ENCODE measurements at places on chromosomes 16 and 17.

DNA sequence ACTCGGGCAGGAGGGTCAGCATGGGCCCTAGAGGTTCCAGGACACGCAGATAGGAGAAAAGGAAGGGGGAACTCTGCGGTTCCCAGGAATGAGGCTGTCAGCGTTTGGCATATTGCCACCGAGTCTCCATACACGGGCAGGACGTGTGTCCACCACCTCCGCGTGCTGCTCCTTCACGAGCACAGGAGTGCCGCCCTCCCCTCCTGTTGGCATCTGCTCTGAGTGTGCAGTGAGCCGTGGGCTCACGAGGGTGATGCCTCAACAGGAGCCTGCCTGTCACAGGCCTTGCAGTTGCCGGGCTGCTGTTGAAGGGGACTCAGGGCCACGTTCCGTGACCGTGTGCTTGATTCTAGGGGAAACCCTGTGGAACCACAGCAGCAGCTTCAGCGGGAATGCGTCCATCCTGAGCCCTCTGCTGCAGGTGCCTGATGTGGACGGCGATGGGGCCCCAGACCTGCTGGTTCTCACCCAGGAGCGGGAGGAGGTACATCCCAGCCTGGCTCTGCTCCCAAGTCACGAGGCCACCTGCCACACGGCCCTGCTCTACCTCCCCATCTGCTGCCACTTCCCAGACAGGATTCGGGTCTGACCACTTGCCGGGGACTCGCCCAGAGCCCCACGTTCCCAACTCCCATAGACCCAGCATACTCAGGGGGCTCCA lies 14.6 kb downstream of the RGS11 start:
- no peak for DNase-seq

DNA sequence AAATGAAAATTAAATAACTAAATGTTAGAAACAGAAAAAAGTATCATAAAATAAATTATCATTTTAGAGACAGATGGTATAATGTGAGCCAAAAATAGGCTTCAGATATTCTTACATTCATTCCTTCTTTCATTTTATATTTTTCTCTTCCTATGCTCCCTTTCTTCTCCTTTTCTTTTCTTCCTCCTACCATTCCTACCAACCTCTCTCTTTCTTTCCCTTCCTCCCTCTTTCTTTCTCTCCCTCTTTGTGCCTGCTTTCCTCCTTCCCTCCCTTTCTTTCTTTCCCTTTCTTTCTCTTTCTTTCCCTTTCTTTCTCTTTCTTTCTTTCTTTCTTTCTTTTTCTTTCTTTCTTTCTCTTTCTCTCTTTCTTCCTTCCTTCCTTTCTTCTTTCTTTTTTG lies 275.6 kb upstream of the ELAC2 start:
- DNase-seq, result no peak

DNA sequence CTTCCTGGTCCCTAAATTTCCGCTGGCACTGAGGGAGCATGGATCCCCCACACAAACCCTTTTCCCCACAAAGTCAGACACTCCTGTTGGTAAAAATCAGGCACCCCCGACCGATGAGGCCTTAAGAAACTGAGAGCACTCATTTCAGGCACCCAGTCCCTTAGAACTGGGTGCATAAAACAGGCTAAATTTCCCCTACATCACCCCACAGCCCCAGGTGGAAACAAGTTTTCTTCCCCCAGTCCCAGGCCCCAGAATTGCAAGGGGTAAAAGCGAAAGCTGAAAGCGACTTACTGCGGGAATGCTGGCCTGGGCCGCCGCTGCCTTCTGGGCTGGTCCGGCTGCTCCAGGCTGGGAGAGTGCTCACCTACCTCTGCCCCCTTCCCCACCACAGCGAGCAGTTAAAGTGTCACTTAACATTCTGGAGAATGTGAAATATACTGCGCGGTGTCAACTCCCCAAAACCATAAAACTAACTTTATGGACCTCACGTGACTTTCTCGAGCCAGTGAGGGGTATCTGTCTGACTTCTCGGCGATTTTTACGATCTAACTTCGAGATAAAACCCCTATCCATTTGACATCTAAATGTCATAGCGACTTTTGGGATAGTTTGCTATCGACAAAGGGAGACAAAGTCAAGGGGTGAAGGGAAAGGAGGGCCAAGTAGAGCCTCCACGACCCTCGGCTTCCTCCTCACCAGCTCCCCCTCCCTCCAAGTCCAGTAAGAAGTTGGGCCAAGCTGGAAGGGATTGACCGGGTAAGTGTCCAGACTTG lies at the start of gene HOXB3:
Gene HOXB3, minus strand, starts transcription at position 411 of the 776 bp plus-strand sequence. CDS start 37,767 bp downstream, outside the sequence.
- no peak for DNase-seq

DNA sequence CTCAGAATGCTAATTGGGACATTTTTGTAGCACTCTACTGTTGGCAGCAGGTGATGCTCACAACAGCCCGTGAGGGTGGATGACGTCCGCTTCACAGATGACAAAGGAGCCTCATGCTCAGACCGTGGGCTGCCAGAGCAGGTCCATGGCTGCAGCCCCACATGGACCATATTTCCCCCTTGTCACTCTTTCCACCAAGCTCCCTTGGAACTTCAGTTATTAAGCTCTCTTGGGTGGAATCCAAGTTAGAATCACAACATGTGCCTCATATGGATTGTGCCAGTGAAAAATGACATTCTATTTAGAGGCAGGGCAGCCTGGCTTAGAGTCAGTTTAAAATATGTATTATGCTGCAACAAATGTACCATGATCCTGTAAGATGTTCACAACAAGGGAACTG lies 33.2 kb upstream of the STH start:
- no peak for DNase-seq

DNA sequence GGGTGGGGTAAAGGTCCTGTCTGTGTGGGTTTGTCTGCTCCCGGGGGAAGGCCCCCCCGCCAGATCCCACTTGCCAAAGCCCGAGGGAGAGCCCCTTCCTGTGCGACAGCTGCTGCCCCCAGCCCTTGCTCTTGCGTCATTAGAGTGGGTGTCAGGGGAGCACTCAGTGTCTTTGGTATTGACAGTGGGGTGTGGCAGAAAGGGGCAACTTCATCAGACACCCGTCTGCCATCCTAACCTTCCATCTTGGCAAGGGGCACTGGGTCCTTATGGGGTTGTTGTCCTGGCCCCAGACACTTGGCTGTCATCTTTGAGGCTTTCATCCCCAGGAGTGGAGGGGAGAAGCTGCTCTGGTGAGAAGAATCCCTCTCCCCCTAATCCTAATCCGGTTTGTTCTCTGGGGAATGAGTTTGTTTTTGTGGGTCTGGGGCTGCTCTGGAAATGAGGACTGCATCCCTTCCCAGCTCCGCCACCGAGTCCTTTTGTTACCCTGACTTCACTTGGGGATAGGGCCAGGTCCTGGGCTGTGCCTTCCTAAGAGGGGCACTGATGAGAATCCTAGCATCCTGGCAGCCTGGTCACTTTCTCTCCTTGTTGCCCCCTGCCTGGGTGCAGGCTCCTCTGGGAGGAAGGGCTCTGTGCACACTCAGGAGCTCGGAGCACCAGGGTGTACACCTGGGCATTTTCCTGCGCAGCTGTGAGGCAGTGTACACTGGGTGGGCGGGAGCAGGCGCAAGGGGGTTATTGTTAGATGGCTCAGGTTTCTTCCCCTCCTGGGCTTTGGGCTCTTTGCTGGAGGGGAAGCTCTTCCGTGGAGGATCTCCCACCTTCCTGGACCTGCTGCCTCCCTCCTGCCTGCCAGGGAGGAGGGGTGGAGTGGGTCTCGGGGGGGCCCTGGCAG lies 21.1 kb downstream of the GJD3 start:
- no peak for DNase-seq
